ENCODE measurements at places on chromosomes 3 and 15. TPM values are rescaled to one million over a fixed set of nuclear protein-coding genes. Genes with fewer than 3 reads are reported as not detected.
A peak's percentile ranks its signal among the peaks of the same experiment; 100 is the strongest.

GRCh38 chr3:129560911-129561594, 18.1 kb downstream of the H1-8 start:
- DNase-seq, result peak; percentile 95

GRCh38 chr15:81101894-81102815, 31.9 kb upstream of the CFAP161 start:
- no peak for DNase-seq

- peak; percentile 7 for DNase-seq
Observed at GRCh38 chr3:15207836-15208504, 1.9 kb downstream of the CAPN7 start.

DNA sequence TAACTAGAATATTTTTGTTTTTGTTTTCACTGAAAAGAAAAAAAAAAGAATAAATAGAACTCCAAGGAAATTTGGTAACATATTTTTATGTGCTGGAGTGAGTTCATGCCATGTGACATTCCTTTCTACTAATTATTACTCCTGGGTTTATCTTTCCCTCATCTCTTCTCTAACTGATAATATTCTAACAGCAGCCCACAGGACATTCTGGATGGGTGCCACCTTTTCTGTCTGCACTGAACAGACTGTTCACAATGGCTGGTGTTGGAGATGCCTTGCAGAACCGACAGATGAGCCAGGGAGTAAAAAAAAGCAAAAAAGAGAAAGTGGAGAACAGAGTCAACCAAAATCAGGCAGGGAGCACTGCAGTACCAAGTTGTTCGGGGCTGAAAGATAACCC, 151.3 kb downstream of the OR4M2 start:
- DNase-seq, result no peak

GRCh38 chr3:56926243-56926946, 124.6 kb upstream of the ARHGEF3 start:
- peak; percentile 95 for DNase-seq

GRCh38 chr15:60975952-60976351, 253.2 kb downstream of the RORA start:
- DNase-seq, result no peak

DNA sequence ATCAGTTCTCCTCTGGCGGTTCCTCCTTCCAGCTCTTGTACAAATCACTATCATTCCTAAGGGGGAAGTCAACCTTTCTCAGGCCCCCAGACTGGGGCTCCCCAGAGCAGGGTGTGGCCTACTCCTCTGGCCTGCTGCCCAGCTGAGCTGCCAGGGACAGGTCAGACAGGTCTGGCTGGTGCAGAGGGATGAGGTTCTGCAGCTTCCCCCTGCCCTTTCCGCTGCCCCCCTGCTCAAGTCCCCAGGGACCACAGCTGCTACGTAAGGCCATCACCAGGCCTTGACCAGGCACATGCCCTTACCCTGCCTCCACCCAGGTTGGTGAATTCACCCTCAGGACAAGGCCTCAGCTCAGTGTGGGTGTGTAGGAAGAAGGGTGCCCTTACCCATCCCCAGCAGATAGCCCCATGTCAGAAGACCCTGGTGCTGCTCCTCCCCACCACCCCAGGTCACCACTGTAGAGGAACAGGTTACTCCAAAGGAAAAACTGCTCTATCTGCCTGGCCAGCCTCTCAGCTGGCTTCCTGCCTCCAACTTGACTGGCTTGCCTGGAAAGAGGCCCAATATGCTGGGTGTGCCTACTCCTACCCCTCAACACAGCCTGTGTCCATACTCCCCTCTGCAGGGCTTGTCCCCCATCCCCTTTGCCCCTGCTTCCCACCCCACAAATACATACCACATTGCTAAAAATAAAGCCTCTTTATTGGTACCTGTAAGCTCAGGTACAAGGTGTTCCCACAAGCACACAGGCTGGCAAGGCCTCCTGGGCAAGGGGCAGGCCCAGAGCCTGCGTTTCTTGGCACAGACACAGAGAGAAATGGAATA, 12.0 kb downstream of the CSRNP1 start:
- DNase-seq, result peak; percentile 33

- peak; percentile 55 for DNase-seq
Observed at GRCh38 chr3:78506581-78507195, 1261.1 kb downstream of the ROBO1 start.

GRCh38 chr3:127448161-127448561, 142.4 kb downstream of the TPRA1 start:
- DNase-seq, result no peak

DNA sequence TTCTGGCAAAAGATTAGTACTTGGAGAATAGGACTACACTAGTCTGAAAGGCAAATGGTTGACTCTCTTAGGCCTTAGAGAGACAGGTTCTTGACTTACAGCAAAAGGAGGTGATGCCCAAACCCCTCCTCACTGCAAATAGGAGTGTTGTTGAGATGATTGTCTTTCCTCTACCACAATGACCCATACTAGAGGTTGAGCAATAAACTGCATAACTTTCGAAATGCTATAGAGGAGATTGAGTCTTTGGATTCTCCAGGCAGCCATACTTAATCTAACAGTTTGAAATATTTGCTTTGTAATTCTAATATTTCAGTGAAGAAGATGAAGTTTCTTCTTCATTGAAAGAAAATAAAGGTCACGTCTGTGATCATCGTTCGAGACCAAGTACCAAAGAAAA, 498.5 kb upstream of the GBE1 start:
- no peak for DNase-seq

GRCh38 chr3:97235179-97235578, 420.8 kb downstream of the EPHA6 start:
- DNase-seq, result no peak

- DNase-seq, result no peak
Observed at GRCh38 chr3:17087509-17087908, 202.8 kb downstream of the PLCL2 start.

GRCh38 chr3:177013681-177014280, 183.5 kb downstream of the TBL1XR1 start:
- no peak for DNase-seq

GRCh38 chr15:57061281-57061680, 142.8 kb downstream of the TCF12 start:
- no peak for DNase-seq

- DNase-seq, result no peak
Observed at GRCh38 chr15:82679626-82680199, 30.0 kb downstream of the AP3B2 start.

DNA sequence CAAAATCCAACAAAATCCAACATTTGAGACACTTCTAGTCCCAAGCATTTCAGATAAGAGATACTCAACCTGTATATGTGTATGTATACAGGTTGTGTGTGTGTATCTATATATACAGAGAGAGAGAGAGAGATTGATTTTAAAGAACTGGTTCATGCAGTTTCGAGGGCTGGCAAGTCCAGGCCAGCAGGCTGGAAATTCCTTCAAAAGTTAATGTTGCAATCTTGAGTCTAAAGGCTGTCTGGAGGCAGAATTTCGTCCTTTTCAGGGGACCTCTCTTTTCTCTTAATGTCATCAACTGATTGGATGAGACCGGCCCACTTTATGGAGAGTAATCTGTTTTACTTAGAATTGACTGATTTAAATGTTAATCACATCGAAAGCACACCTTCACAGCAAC, 199.6 kb upstream of the IL12A start:
- no peak for DNase-seq

DNA sequence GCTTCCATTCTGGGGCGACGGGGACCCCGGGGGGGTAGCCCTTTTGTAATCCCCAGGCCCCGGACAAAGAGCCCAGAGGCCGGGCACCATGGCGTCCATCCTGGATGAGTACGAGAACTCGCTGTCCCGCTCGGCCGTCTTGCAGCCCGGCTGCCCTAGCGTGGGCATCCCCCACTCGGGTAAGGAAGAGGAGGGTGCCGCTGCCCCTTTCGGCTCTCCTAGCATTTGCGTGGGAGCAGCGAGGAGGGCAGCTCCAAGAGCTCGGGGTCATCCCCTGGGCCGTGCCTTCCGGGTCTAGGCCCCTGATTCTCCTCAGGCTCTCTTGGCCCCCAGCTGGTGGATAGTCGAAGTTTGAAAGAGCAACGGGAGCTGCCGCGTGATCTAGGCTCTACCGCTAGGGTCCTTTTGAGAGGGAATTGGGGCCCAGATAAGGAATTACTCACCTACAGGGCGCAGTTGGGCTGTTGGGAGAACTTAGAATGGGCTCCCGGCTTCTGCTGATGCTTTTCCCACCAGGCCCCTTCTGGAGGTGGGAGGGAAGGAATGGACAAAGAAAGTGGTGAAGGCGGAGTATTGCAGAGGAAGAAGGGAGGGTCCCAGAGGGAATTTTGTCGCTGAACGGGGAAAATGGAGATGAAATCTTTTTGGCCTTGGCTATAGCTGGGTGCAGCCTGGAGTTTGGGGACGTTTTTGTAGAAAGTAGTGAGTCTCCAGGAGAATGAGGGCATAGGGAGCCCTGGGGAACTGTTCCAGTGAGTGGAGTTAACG, 615 bp downstream of the VPS18 start:
- DNase-seq, result peak; percentile 79

DNA sequence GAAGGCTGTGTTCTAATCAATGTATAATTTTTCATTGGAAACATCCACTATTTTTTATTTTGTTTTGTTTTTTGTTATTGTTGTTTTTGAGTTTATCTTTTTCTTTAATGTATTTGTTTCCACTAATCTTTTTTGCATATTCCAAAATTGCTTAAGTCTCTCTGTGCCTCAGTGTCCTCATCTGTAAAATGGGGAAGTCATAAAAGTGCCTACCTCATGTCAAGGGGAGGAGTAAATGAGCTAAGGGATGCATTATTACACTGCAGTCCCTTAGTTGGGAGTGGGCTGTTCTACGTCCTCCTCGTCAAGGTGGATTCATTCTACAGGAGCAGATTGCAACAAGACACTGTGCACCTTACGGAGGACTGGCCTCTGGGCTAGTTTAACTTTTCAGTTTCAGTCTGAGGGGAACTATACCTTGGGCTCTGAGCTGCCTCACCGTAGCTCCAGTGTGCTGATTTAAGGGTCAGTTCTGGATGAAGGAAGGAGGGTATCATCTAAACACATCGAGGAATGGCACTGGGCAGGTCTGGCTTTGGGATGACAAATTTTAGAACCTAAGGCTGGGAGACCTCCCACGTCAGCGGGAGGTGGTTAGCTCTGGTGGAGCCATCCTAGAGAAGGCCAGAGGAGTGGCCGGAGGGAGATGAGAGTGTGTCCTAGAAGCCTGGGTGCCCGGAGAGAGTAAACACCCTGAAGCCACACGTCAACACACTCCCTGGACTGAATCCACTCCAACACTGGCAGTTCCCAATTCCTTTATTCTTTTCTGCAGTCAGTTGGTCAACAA, 5.1 kb upstream of the SRP14 start:
- no peak for DNase-seq

- DNase-seq, result no peak
Observed at GRCh38 chr15:101204739-101205535, 46.9 kb downstream of the CHSY1 start.

DNA sequence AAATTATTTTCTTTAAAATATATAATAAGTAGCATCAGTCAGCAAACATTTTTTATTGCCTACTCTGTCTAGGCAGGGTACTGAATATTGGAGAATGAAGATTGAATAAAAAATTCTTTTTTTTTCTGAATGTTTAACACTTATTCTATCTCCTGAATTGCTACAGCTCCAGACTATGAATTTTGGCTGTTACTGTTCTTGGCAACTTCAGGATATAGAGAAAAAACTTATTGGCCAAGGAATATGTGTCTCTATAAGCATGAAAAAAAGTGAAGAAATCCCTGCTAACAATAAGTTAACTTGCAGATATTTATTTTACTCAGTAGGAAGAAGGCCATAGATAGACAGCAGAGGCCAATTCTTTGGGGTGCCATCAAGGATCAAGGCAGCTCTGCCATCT, 309.6 kb downstream of the RBMS3 start:
- no peak for DNase-seq

DNA sequence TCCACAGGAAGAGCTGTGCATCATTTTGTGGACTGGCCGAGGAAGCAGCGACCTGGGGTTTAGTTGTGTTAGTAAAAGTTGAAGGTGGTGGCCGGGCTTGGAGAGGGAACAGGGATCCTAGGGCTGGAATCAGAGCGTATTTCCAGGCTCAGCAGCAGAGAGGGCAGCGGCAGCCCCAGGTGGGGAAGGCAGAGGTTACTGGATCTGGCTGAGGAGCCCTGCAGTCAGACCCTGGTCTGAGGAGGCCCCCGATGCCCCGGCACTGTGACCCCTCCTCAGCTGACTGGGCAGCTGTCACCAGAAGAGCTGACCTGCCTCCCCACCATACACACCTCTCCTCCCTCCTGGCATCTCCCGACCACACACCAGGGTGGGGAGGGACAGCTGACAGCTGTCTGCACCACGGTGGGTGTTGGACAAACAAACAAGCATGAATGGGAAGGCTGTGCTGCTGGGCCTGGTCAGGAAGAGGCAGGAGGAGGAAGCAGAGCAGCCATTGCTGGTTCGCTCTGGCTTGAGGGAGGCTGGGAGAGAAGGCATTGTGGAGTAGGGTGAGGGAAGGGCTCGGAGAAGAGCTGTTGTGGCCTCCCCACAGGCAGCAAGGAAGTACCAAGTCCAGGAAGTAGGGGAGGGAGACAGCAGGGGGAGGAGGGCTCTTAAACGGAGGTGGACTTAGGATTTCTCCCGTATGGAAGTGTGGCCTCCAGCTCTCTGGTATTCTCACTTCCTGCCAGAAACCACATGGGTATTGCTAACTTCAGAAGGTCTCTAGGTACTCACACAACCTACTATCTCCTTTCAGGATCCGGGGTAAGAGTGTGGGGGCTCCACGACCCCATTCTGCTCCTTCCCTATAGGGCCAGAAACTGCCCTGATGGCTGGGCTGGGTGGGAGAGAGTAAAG, 49.5 kb upstream of the HACD2 start:
- DNase-seq, result peak; percentile 36

- DNase-seq, result peak; percentile 78
Observed at GRCh38 chr3:128878556-128879124, 780 bp upstream of the ACAD9 start.

- DNase-seq, result no peak
Observed at GRCh38 chr15:69457304-69458280, 5.0 kb downstream of the RPLP1 start.

PRSS50 gene
- not detected for total RNA-seq

NKTR gene
- 8.0 TPM for total RNA-seq

DRD3 gene
- total RNA-seq, result not detected

SSUH2 gene
- not detected for total RNA-seq

CCDC13 gene
- total RNA-seq, result not detected

DUOXA2 gene
- 0.05 TPM for total RNA-seq

TUSC7 gene
- not detected for total RNA-seq

DGKG gene
- 14.4 TPM for total RNA-seq

ZBTB38 gene
- 92.8 TPM for total RNA-seq

TRH gene
- total RNA-seq, result not detected

EFCC1 gene
- not detected for total RNA-seq

KY gene
- total RNA-seq, result 0.66 TPM

EPHB3 gene
- total RNA-seq, result 1.1 TPM

AQP9 gene
- total RNA-seq, result not detected

CCDC39 gene
- total RNA-seq, result not detected
